ENCODE measurements at places on chromosomes 16 and 17.
A peak's percentile ranks its signal among the peaks of the same experiment; 100 is the strongest.

GRCh38 chr17:37019117-37019740, 70.5 kb downstream of the AATF start:
- no peak for DNase-seq

GRCh38 chr17:45320931-45321461, 4.2 kb upstream of the MAP3K14 start:
- DNase-seq, result peak; percentile 76

- DNase-seq, result no peak
These were observed 2.6 kb downstream of the SPEM3 start for GRCh38 chr17:7431231-7431630.

- DNase-seq, result no peak
These were observed 13.7 kb downstream of the TIMM22 start for GRCh38 chr17:1010586-1010985.

DNA sequence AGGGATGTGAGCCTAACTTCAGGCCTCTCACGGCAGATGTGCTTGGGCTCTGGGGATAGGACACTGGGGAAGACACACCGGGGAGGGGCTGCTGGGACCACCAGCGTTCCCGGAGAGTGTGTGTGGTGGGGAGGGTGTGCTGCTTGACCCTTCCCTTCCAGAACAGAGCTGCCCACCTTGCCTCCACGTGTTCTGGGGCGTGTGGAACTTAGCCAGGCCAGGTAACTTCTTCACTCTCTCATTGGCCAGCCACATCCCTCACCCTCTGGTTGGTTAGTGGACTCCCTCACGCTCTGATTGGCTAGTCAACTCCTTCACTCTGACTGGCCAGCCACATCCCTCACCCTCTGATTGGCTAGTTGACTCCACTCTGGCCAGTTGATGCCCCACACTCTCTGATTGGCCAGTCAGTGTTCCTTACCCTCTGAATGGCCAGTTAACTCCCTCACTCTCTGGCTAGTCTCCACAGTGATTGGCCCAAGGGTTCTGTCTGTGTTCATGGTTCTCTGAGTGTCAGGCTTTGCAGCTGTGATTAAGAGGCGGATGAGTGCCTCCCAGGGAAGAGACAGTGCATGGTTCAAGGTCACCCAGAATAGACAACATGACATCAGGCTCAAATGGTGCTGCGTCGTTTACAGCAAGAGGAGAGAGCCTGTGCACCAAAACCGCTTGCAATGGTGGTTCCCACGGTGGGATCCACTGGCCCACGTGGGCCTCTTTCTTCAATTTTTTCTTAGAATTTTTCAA, 10.0 kb downstream of the TMEM235 start:
- DNase-seq, result no peak

- no peak for DNase-seq
These were observed 1.7 kb downstream of the MLST8 start for GRCh38 chr16:2206780-2207433.

DNA sequence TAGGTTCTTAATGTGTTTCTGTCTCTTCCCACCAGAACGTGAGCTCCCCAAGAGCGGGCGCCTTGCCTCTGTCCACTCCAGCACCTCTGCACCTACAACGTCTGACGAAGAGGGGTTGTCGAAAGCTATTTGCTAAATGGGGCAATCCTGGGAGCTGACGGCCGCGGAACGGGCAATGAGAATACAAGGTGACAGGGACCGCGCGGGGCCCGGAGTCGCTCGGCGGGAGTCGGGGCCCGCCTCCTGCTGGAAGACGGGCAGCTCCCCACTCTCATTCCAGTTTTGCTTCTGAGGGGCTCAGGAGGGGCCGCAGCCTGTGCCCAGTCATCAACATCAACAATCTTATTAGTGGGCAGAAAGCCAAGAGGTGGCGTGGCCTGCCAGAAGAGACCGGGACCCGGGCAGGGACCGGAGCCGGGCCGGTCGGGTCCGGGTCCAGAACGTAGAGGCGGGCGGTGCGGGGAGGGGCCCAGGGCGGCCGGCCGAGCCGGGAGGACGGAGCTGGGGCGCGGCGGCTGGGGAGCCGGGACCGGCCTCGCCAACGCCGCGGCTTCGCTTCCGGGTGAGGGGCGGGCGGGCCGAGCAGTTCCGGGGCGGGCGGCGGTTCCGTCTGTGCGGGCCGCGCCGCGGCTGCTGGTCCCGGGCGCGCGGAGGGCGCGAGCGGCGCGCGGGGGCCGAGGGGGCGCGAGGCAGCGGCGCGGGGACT, at the start of gene MOSMO:
Gene MOSMO, plus strand, starts transcription at position 603 of the 706 bp plus-strand sequence. CDS start 191 bp downstream, outside the sequence.
- DNase-seq, result no peak

GRCh38 chr17:78502611-78503148, 74.5 kb downstream of the DNAH17 start:
- DNase-seq, result no peak

- no peak for DNase-seq
These were observed 117.3 kb downstream of the CDH11 start for GRCh38 chr16:65004570-65004969.

- DNase-seq, result no peak
These were observed 28.5 kb downstream of the CUEDC1 start for GRCh38 chr17:57926723-57927047.

GRCh38 chr16:55010492-55011160, 80.0 kb downstream of the IRX5 start:
- DNase-seq, result no peak

DNA sequence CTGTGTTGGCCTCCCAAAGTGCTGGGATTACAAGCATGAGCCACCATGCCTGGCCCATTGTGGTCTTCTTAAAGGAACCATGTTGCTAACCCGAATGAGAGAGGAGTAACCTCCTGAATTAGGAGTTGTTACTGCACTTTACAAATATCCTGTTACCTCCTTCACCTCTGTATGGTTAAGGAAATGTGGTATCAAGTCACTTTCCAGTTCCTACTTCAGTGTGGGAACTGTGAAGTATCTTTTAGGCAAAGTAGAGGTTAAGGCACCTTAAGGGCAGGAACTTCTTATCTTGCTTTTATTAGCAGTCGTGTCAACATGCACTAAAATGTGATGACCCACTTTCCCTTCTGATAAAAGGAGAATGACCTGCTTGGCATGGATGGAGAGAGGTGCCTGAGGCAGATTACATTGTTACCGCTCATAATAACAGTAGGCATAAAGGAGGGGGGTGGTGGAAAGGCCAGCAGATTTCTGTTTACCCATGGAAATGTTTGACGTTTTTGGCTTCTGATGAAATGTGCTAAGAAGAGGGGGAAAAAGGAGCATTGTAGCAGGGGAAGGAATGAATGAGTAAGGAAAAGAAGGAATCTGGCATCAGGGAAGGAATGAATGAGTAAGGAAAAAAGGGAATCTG, 28.5 kb downstream of the FTO start:
- DNase-seq, result no peak

GRCh38 chr16:77336637-77337036, 98.2 kb downstream of the ADAMTS18 start:
- no peak for DNase-seq

DNA sequence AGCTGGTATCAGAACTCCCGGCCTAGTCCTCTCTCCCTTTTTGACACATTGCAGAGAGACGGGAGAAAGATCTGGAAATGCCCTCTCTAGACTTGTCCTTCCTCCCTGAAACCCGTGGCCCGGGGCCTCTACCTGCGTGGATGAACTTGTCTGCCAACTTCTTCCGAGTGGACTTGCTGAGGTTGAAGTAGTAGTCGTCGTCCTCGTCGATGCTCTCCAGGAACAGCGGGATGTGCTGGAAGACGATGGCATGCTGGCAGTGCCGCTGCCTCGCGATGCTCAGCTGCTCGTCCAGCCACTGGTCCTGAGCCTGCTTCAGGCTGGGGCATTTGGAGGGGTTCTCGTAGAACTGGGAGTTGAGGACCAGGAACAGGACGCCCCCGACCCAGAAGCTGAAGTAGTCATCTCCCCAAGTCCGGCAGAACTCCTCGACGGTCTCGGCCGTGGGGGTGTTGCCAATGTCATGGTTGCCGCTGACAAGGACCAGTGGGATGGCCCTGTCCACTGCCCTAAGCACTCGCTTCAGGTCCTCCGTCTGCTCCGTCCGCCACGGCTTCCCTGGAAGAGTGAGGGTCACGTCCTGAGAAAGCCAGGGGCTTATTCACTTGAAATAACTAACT, 99.1 kb downstream of the CPPED1 start:
- DNase-seq, result no peak

GRCh38 chr16:57723170-57723569, 12.4 kb upstream of the KATNB1 start:
- no peak for DNase-seq

- no peak for DNase-seq
These were observed 19.4 kb downstream of the GNGT2 start for GRCh38 chr17:49190932-49191331.

GRCh38 chr17:20009302-20010098, at the start of gene SPECC1:
Gene SPECC1, plus strand, starts transcription at chr17:20009359. Its CDS starts 87,293 bp downstream, at chr17:20096652.
- no peak for DNase-seq

- DNase-seq, result no peak
These were observed 19.9 kb downstream of the COTL1 start for GRCh38 chr16:84597931-84598351.

DNA sequence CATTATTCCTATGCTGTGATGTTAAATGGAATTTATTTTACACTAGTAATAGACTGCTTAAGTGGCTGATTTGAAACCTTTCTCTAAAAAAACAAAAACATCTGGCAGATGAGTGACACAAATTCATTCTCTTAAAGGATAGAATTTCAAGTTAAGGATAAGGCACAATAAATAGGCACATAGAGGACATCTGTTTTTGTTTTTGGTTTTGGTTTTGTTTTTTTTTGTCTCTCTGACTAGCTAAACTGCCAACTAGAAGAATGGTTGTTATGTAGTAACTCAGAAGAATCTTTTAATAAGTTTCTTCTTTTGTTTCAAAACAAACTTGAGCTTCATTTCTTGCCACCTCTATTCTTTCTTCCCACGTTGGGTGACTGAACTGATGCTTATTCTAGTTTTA, 5.1 kb upstream of the VPS4A start:
- DNase-seq, result no peak

GRCh38 chr16:67548265-67549126, 13.8 kb upstream of the CTCF start:
- no peak for DNase-seq

- no peak for DNase-seq
These were observed 61.6 kb downstream of the RPGRIP1L start for GRCh38 chr16:53642094-53642493.

- DNase-seq, result no peak
These were observed 20.7 kb downstream of the SPNS2 start for GRCh38 chr17:4519361-4519788.

DNA sequence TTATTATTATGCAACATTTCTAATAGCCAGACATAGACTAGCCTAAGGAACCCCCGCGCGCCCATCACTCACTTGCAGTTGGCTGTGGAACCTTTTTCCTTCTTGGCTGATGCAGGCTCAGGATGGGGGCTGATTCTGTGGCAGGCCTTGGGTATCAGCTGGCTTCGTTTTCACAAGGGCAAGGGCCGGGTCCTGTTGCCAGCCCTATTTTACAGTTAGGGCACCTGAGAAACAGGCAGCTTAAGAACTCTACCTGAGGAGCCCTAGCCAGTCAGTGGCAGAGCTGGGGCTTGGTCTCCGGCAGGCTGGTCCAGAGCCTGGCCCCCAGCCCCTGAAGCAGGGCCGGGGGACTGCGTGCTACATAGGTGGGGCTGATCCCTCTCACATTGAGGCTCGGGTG, 28.7 kb downstream of the ADGRG5 start:
- DNase-seq, result no peak

All from retinal pigment epithelial cell (primary cell).